ENCODE measurements at places on chromosomes 2 and 18.
A peak's percentile ranks its signal among the peaks of the same experiment; 100 is the strongest.

- peak; percentile 37 for DNase-seq
These were observed 87.0 kb downstream of the SPP2 start for GRCh38 chr2:234137400-234138014.

- no peak for DNase-seq
These were observed 114.7 kb downstream of the FAM117B start for GRCh38 chr2:202749477-202749876.

GRCh38 chr18:36534154-36534688 is 236.7 kb downstream of the FHOD3 start:
- no peak for DNase-seq

- DNase-seq = no peak
These were observed 22.2 kb downstream of the EFR3B start for GRCh38 chr2:25063876-25064660.

DNA sequence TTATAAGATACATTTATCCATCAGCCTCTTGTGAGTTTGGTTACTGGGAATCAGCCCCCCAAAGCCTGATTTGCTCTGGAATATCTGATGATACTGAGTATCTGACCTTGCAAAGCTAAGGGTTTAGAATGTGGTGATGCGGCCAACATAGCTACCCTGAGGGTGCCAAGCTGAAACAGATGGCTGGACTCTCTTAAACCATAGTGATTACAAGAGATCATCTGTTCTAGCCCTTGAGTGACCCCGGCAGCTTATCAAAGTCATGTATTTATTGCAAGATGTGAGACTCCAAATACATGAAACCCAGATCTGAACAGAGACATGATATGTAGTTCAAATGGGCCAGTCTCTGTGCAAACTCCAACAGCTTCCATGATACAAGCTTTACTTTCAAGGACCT is 78.2 kb upstream of the CABLES1 start:
- no peak for DNase-seq

DNA sequence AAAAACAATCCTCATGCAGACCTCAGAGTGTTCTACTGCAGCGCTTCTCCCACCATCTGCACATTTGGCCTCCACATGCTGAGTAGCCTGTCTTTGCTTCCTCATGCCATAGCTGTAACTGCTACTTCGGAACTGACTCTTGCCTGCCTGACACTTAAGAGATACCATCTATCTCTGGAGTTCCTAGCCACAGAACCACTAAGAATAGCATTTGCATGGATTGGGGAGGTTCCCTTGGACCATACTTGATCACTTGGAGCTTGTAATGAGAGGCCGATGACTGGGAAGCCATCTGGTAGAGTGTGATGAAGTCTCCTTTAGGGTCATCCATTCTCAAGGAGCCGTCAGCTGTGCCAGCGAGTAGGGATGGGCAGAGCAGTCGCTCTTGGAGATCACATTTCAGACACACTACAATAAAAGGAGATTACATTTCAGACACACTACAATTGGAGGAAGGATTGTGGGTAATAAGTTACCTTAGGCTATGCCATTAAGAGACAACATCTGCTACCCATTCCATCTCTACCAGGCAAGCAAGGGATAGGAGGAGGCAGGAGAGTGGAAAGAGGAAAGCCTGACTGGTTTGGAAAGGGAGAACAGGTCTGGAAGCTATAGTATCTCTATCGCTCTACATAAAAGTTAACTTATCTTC is 21.8 kb downstream of the DOK1 start:
- DNase-seq = peak; percentile 96

DNA sequence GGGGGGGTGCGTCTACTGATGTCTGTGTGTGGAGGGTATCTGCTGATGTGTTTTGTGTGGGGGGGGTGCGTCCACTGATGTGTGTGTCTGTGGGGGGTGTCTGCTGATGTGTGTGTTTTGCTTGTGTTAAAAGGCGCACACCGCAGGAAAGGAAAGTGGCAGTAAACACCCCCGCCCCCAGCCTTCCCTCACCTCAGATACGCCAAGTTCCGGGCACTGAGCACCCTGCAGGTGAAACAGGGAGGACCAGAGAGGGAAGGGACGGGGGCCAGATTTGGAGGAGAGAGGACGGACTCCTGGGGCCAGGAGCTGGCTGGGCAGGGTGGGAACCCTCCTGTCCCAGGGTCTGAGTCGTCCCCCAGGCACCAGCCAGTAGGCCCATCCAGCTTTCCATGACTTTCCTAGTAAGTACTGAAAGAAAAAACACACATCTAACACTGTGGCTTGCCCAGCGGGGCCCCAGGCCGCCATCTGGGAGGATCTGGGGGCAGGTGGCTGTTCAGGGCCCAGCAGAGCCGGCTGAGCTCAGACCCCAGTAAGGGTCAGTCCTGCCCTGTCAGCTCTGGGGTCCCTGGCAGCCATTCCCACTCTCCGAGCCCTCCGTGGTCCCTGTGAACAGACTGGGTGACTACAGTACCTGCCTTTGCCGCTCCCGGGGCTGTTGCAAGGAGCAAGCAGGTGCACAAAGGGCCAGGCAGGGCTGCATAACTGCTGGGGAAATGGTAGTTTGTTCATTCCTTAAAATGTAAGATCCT is 126.9 kb downstream of the NFATC1 start:
- no peak for DNase-seq

- no peak for DNase-seq
These were observed 46.2 kb downstream of the LHCGR start for GRCh38 chr2:48709096-48710034.

- peak; percentile 75 for DNase-seq
These were observed 131.5 kb downstream of the ZNF532 start for GRCh38 chr18:58996131-58996641.

DNA sequence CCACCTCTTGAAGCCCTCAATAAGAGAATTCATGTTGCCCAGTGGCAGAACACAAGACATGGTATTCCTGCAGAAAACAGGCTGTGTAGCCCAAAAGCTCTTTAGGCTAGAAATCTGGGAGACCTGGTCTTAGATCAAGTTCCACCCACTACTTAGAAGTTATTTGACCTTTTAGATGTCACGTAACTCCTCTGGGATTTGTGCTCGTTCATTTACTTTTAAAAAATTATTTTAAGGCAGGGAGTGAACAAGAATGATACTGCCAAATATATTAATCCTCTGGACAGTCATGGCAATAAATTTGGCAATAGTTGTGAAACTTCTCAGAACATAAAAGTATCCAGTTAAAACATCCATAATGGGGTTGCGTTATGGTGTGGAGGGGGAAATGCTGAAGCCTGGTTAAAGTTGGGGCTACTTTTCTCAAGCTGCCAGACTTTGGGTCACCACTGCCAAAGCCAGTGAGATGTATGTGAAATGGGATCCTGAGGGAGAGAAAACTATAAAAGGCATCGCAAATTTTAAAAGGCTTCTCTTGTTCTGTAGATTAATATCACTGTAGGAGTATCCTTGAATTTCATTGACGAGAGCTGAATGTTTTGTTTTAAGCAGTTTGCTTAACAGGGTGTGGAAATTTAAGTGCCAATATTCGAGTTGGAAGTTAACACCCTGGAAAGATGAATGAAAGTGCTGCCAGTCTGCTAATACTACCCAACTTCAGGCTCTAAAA is 15.8 kb downstream of the DAPL1 start:
- no peak for DNase-seq

GRCh38 chr2:72859831-72860262 is 27.4 kb upstream of the SPR start:
- peak; percentile 52 for DNase-seq

DNA sequence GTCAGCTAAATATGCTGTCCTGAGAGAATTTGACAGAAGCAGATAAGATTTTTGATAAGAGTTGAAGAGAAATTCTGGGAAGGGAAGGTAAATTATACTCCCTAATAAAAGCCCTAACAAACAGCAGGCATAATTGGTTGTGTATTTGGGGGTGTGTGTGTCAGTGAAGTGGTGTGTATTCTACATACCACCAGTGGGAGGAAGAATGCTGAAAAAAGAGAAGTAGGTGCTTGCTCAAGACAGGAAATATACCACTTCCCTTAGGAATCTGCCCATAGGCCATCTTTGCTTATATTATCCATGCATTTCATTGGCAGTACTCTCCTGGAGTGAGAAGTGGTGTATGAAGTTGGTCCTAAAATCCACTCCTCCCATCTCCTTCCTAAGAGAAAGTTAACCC is 76.2 kb downstream of the FMNL2 start:
- DNase-seq = no peak

GRCh38 chr18:33404244-33404873 is 36.2 kb downstream of the CCDC178 start:
- no peak for DNase-seq

- no peak for DNase-seq
These were observed 94.1 kb downstream of the DNER start for GRCh38 chr2:229620289-229620688.

DNA sequence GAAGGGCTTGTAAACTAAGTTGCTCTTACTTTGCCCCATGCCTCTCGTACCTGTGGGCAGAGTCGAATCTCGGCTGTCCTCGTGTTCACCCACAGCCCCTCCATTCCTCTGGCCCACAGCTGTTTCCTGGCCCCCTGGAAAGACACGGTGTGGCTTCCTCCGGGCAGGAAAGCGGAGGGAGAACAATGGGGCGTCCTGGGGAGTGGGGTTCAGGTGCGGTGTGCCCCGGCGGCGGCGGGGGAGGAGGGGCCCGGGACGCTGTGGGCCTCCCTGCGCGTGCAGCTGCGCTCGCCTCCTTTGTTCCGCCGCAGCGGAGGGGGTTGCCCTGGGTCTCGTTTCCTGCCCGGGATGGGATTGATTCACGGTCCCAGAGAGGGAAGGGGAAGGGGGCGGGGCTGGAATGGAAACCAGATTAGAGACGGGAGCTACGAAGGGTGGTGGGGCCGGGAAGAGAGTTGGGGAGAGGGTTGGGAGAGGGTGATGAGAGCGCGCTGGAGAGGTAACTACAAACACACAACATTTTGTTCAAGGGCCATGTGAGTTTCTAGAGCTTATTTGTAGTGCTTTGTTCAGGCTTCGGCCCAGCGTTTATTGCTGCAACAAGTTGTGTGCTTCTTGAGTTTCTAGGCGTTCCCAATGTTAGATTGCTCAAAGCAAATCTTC is 796 bp downstream of the MYO1B start:
- DNase-seq = peak; percentile 70

GRCh38 chr2:29212009-29212408 is 96.8 kb downstream of the CLIP4 start:
- peak; percentile 50 for DNase-seq

GRCh38 chr2:181675254-181675653 is 5.1 kb downstream of the NEUROD1 start:
- no peak for DNase-seq

DNA sequence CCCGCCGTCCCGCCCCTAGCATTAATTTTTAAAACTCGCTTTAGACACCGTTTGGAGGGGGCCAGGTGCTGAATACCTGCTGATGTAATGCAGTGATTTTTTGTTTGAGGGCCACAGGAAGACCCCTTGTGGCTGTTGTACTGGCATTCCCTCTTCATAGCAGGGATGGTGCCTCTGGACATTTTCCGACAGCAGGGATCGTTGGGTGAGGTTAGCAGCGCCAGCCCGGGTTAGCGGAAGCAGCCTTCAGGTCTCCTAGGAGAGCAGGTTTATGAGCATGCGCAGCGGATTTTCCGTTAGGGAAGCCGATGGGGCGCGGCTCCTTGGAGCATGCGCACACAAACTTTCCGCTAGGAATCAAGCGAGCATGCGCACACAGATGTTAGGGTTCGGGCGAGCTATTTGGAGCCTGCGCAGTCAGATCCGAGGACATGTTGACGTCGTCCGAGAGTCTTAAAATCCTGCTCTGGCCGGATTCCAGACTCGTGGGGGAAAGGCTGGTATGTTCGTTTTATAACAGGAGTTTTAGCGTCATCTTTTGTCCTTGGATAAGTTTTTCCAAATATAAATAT is 17.2 kb upstream of the C2orf74 start:
- DNase-seq = peak; percentile 95

DNA sequence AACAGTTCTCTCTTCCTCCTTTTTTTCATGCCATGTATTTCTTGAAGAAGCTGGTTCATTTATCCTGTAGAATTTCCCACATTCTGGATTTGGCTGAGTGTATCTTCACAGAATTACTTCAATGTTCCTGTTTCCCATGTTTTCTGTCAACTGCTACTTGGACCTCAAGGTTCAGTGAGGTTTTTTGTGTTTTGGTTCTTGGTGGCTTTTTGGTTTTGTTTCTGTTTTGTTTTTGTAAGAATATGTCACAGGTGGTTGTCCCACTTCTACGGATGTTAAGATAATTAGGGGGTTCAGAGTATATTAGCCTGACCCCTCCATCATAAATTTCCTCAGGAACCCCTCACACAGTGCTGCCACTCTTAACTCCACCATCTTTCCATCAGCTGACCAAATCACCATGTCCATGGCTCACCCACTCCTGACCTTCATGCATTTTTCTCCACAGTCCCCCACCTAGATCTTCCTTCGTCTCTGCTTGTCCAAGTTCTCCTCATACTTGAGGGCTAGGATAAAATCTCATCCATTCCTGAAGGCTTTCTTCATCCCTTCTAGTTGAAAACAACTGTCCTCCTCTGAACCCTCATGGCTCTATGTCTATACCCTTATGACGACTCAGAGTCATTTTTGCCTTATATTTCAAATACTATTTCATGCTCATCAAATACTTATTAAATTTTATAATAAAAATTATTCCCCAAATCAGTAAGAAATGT is 40.4 kb downstream of the PLEKHM3 start:
- DNase-seq = no peak

GRCh38 chr2:73292316-73292905 is 937 bp downstream of the EGR4 start:
- no peak for DNase-seq

DNA sequence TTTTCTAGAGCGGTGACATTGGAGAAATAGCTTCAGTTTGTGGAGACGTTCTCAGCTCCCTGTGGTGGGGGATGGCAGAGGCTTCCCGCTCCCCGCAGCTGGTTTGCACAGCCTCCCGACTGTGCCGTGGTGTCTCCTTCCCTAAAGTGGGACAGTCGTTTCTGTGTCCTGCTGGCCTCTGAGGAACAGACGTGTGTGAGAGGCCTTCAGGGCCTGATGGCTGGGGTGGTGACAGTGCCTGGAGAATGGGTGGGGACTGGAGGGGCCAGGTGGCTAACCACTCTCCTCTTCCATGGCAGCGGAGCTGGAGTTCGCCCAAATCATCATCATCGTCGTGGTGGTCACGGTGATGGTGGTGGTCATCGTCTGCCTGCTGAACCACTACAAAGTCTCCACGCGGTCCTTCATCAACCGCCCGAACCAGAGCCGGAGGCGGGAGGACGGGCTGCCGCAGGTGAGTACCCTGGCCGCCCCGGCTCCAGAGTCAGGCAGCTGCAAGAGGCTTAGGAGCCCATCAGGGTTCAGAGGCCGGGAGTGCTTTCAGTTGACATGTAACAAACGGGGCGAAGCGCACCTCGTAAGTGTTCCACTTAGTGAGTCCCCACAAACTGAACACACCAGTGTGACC is 105.4 kb downstream of the FAM210A start:
- no peak for DNase-seq

- DNase-seq = peak; percentile 14
These were observed 21.6 kb upstream of the SPATA3 start for GRCh38 chr2:230974096-230974913.

GRCh38 chr2:16640001-16640700 is 25.5 kb downstream of the CYRIA start:
- no peak for DNase-seq

DNA sequence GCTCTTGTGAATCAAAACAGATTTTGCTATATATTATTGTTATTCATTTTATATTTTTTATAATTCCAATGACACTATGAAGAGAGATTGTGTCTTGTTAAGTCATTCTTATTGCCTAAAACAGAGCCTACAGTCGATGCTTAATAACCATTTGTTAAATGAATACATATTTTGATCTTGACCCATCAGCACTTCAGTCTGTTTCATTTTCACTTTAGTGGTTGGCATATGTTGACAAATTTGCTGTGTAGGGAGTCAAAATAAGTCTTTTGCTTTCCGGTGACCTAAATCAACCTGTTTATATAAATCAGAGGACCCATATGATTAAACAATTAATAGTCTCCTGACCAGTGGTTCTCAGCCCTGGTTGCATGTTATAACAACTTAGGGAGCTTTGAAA is 97.1 kb downstream of the TXNL1 start:
- no peak for DNase-seq

Data from foreskin fibroblast (primary cell).